ENCODE measurements at places on chromosomes 2 and 18.

GRCh38 chr18:72201032-72201431 is 343.1 kb downstream of the CBLN2 start:
- no peak for DNase-seq

GRCh38 chr2:74441170-74441689 is 507 bp downstream of the RTKN start:
- no peak for DNase-seq

- DNase-seq = no peak
Measured at GRCh38 chr18:31686572-31686971, 2.2 kb upstream of the B4GALT6 start.

- DNase-seq = no peak
Measured at GRCh38 chr2:17068021-17068420, 402.4 kb upstream of the CYRIA start.

GRCh38 chr2:109193807-109194619 is 65.0 kb downstream of the SH3RF3 start:
- no peak for DNase-seq

- peak; percentile 11 for DNase-seq
Measured at GRCh38 chr2:61750624-61751023, 103.2 kb downstream of the FAM161A start.

GRCh38 chr2:122203523-122203922 is 448.1 kb downstream of the TSN start:
- peak; percentile 81 for DNase-seq

GRCh38 chr2:64626963-64627760 is 26.6 kb downstream of the SERTAD2 start:
- DNase-seq = no peak

DNA sequence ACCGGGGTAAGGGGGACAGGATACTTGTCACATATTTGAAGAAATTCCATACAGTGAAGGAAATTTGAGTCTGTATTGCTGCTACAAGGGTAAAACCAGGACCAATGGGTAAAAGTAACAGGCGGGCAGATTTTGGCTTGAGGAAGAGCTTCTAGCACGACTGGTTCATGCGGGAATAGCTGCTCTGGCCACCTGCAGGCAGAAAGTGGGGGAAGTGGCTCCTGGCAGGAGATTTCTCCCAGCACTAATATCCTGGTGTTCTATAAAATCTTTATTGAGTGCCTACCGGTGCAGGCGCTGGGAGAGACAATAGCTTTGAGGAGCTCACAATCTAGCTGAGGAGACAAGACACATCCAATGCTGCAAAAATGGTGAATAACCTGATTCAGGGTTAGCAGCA is 198.5 kb downstream of the LOXHD1 start:
- no peak for DNase-seq

- no peak for DNase-seq
Measured at GRCh38 chr18:53033128-53033527, 693.1 kb downstream of the DCC start.

GRCh38 chr18:61954096-61954746 is 61.4 kb upstream of the RNF152 start:
- DNase-seq = no peak

GRCh38 chr2:191056228-191056627 is 42.3 kb upstream of the STAT1 start:
- DNase-seq = no peak

GRCh38 chr2:30224151-30224550 is 7.2 kb upstream of the LBH start:
- no peak for DNase-seq

- DNase-seq = no peak
Measured at GRCh38 chr18:55893948-55894347, 306.0 kb upstream of the TCF4 start.

GRCh38 chr18:29164993-29165599 is 988.2 kb upstream of the CDH2 start:
- peak; percentile 62 for DNase-seq

- DNase-seq = no peak
Measured at GRCh38 chr2:224671731-224672130, 44.4 kb downstream of the CCDC195 start.

GRCh38 chr2:4090668-4091630 is 387.6 kb downstream of the DCDC2C start:
- DNase-seq = no peak

- DNase-seq = no peak
Measured at GRCh38 chr18:63872586-63872985, 14.9 kb upstream of the SERPINB2 start.

- no peak for DNase-seq
Measured at GRCh38 chr18:9062418-9062751, 40.1 kb upstream of the NDUFV2 start.

- no peak for DNase-seq
Measured at GRCh38 chr2:80476535-80477117, 172.1 kb upstream of the LRRTM1 start.

All from GM03348 (cell line).